ENCODE measurements at places on chromosomes 7 and 10.

- no peak for DNase-seq
These were observed 30.8 kb downstream of the LSMEM1 start for GRCh38 chr7:112511451-112512202.

- no peak for DNase-seq
These were observed 431.2 kb upstream of the C7orf33 start for GRCh38 chr7:148159331-148159730.

GRCh38 chr7:3592401-3593134, 291.5 kb downstream of the SDK1 start:
- DNase-seq = no peak

GRCh38 chr10:6269953-6270867, 67.5 kb downstream of the PFKFB3 start:
- DNase-seq = peak; percentile 61

DNA sequence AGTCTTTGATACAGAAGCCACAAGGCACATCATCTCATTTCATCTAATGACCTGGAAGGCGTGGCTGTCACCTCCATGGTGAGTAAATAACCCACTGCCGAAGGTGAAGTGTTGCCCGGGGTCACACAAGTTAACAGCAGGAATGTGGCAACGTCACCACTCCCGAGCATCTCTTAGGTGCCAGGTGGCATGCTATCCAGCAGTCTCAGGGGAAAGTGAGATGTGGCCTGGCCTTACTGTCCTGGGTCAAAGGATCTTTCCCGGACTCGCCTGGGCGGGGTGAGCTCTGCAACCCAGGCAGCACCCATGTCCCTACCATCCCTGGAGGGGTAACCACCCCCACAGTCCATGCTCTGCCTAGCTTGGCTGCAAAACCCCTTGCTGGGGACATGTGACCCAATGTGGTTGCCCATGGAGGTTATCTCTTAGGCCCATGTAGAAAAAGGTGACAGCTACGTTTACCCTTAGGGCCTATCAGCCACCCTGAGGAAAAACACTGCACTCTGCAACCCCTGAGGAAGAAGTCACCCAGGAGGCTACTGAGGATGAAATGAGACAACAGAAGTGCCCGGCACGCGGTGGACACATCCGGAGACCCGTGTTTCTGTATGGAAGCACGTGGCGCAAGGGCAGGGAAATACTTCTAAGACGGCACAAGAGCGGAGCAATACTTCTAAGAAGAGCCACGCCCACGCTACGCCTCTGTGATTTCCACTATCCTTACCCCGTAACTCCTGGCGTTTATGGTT, 52.0 kb downstream of the BAIAP2L1 start:
- DNase-seq = no peak

GRCh38 chr7:89839329-89839728, 314.9 kb upstream of the STEAP1 start:
- no peak for DNase-seq

DNA sequence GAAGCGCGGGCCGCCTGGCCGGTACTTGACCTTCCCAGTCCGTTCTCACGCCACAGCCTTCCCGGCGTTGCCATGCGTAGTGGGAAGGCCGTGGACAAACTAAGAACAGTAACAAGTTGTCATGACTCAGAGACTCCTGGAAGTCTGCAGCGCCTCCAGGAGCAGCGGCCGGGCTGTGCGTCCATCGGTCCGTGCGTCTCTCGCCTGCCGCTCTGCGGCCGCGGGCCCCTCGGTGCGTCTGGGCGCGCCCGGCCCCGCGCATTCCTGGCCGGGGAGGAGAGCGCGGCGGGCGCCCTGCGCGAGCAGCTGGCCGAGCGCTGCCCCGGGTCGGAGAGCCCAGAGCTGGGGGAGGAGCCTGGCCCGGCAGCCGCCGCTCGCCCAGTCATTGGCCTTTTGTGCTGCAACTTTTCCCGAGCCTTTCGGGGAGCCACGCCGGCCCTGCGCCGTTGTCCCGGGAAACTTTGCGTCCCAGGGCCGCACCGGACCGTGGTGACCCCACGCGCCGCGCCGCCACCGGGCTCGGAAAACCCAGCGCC, 123.7 kb downstream of the TACC2 start:
- no peak for DNase-seq

GRCh38 chr10:44752451-44753441, 158.4 kb upstream of the TMEM72 start:
- no peak for DNase-seq

GRCh38 chr10:32190890-32191491, 134.8 kb upstream of the KIF5B start:
- no peak for DNase-seq

GRCh38 chr10:106540645-106541044, 623.9 kb downstream of the SORCS1 start:
- no peak for DNase-seq

GRCh38 chr7:105796365-105796764, 80.0 kb downstream of the ATXN7L1 start:
- DNase-seq = no peak

- no peak for DNase-seq
These were observed 134.3 kb downstream of the C10orf90 start for GRCh38 chr10:126536148-126536547.

GRCh38 chr7:133053321-133053891, 28.5 kb downstream of the CHCHD3 start:
- DNase-seq = no peak

- no peak for DNase-seq
These were observed 36.3 kb downstream of the SUFU start for GRCh38 chr10:102540023-102540422.

DNA sequence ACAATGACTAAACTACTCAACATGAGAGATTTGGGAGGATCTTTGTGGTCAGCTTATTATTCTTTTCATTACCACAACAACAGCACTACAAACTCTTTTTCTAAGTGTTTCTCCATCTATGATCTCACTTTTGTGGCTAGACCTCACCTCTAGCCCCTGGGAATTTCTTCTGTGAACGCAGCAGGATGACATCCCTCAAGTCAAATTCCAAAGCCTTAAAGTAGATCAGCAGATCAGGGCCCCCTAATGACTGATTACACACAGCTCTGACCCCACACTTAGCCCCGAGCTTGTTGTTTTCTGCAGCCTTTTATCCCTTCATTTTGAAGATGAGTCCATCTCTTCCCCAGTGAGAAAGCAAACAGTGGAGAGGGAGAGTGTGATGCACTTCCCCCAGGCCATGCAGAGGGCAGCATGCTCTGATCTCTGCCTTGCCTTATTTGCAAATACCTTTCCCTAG, 27.3 kb downstream of the TFAM start:
- DNase-seq = no peak

- DNase-seq = no peak
These were observed 6.3 kb downstream of the TMEM176A start for GRCh38 chr7:150806863-150807262.

DNA sequence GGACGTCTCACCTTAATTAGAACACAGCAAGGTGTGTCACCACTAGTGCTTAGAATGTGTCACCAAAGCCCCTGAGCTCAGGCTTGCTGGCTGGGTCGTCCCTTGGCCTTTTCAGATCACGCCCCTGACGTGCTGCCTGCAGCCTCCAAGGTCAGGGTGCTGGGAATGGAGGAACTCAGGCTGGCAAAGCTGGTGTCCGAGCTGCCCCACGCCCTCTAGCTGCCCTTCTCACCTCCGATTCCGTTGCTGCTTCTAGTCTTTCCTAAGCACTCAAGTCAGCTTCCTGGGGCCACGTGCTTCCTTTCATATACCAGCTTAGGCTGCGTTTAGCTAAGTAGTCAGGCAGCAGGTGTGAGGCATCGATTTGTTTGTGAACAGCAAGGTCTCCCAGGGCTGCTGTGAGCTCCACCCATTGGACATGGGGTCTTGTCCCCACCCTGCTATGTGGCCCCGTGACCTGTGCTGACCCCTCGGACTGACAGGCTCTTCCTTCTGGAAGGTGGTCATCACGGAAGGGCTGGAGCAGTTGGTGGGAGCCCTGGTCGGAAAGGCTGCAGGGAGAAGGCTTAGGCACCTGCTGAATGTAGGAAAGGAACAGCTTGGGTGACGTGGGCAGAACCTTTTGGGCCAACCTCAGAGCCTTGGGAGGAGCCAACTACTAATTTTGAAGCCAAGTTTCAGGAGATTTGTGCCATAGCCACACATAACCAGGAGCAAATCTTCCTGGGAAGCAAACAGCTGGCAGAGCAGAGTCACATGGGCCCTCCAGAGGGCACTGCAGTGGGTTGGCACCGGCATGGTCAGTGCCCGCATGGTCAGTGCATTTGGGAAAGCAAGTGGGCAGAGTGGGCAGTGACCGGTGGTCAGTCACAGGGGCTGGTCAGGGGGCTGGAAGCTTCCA, 28.8 kb downstream of the VIPR2 start:
- DNase-seq = no peak

GRCh38 chr7:18974803-18975202, 142.6 kb downstream of the TWIST1 start:
- DNase-seq = no peak

DNA sequence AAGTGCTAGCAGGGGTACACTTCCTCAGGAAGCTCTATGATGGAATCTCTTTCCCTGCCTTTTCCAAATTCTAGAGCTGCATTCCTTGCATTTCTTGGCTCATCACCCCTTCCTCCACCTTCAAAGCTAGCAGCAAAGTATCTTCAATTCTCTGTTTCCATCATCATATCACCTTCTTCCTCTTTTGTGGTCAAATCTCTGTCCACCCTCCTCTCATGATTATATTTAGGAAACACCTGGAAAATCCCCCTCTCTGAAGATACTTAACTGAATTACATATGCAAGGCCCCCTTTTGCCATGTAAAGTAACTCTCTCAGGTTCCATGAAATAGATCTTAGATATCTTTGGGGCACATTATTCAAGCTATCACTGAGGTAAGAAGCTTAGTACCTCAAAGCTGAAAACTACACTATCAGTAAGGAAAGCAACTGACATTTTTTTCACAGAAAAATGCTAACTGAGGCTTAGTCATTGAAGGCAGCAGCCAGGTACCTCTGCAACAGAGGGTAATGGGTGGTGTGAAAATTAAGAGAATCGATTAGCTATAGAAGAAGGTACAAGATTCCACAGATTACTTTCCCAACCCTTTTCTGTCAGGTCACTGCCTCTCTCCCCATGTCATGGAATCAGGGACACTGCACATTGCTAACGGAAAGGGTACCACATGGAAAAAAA, 197.3 kb downstream of the MACC1 start:
- DNase-seq = no peak

- no peak for DNase-seq
These were observed 206.7 kb downstream of the CAMK1D start for GRCh38 chr10:12556039-12556438.

- no peak for DNase-seq
These were observed 125.3 kb upstream of the CELF2 start for GRCh38 chr10:10892290-10892875.

- DNase-seq = no peak
These were observed 21.5 kb upstream of the GRIFIN start for GRCh38 chr7:2497500-2498336.

GRCh38 chr7:41113719-41114118, 589.2 kb downstream of the INHBA start:
- no peak for DNase-seq

GRCh38 chr10:31724296-31724695, 204.3 kb downstream of the ARHGAP12 start:
- DNase-seq = no peak

- DNase-seq = no peak
These were observed 26.5 kb downstream of the ANK3 start for GRCh38 chr10:60363187-60363586.

DNA sequence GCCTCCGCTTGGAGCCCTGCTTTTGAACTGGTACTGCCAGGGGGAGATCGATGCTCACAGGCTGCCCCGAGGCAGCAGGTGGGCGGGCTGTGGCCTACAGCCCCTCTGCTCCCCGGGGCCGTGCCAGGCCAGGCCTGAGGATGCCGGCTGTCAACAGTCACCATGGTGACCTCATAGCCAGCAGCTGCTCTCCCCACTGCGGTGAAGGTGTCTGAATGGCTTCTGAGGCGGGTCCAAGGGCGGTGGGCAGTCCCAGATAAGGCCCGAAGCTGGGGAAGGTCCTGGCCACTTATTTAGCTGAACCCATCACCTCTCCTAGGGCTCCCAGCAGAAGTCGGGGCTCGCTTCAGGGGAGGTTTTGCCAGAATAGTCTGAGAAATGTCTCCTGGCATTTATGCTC, 179.3 kb downstream of the ARHGAP12 start:
- DNase-seq = no peak

DNA sequence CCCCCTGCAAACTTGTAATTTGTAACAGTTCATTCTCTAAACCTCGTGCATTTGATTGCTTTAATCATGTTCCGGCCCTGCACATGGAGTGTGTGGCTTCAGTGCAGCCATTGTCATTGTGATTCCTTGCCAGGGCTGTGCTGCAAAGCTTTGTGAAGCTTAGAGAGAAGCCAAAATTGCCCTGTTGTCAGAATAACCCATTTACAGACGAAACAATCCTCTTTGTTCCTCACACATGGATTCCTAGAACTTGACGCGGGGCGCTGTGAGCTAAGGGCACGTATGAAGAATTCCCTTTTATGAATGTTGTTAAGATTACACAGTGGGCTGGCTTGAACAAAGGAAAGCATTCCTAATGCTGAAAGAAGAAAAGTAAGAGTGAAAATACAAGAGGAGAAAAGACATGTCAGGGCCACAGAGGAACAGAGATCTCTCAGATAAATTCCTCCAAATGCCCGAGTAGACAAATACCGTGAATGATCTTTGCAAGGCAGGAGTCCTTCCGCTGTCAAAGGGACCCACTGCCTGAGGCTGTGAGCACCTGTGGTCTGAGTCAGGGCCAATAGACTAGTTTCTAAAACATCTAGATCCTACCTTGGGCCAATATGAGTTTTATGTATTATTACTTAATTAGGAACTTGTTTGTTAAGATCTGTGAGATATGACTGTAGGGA, 205.4 kb upstream of the C7orf33 start:
- no peak for DNase-seq

- DNase-seq = no peak
These were observed 45.7 kb upstream of the GTF2IRD1 start for GRCh38 chr7:74407958-74408357.

Measured in activated CD8-positive, alpha-beta memory T cell treated with anti-CD3 and anti-CD28 coated beads for 48 hours (primary cell).